OCI-M1 (cell line): ENCODE measurements at places on chromosomes 1 and 21.

GRCh38 chr21:28561772-28562171 lies 430.9 kb downstream of the LTN1 start:
- no peak for DNase-seq

GRCh38 chr1:230985711-230986110 lies 6.8 kb downstream of the ARV1 start:
- DNase-seq, result no peak

DNA sequence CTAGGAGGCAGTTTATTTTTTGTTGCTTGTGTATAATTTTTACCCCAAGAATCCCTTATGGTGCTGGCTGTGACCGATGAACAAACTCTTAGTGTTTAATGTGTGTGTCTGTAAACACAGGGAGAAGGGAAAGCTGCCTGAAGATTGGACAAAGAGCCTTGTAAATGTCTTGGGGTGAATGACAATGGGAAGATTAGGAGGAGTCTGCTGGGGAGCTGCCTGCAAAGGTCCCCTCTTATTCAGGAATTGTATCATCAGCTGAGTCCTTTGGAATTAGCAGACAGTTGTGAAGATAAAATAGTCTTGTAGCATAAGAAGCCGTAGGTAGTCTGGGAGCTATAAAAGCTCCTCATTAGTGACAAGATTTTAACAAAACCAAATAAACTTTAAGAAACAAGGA lies 88.4 kb downstream of the RUNX1 start:
- no peak for DNase-seq

DNA sequence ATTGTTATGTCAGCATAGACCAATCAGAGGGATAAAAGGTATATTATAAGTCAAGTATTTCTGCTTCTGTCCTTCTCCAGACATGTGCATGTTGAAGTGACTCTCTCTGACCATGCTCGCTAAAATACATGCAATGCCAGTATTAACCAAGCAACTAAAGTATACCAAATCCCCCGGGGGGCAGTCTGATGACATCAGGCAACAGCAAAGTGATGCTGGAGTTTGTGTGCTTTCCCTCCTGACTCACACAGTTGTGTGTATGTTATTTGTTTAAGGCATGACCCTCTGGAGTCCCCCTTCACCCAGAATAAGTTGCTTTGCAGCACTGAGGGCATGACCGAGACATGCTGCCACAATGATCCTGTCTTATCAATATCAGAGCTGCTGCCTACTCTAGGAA lies 2.1 kb downstream of the BRINP2 start:
- DNase-seq, result no peak

- DNase-seq, result no peak
Observed at GRCh38 chr1:222788402-222789156, 26.3 kb upstream of the DISP1 start.

DNA sequence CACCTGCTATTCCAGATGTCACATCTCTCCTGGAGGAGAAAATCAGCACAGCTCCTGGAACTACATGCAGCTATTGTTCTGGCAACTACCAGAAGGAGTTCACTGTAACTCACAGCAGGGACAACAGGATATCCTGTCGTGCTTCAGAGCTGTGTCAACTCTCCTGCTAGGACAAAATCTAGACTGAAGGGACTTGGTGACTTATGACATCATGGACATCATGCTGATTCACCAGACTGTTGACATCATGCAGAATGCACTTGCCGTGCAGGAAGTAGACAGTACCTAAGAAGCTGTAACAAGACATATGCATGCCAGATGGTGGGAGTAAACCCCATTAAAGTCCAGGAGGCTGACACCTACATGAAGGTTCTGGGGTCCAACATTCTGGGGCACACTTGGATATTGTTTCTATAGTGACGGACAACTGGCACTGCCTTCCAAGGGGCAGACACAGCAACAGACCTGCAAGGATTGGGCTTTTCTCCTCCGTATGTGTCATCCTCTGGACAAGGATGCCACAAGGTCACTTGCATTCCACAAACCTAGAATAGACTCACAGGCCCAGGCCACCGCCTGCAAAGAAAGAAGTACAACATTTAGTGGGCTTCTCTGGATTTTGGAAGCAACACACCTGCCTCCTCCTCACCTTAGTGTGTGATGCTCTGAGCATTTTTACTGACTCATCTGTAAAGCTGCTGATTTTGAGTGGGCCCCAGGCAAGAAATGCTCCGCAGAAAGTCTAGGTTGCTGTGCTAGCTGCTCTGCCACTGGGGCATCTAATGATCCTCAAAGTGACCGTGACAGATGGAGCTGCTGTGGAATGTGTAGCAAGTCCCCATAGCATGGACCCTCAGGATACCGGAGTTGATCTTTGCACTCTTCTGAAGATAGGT lies 249.2 kb downstream of the MATN1 start:
- DNase-seq, result no peak

DNA sequence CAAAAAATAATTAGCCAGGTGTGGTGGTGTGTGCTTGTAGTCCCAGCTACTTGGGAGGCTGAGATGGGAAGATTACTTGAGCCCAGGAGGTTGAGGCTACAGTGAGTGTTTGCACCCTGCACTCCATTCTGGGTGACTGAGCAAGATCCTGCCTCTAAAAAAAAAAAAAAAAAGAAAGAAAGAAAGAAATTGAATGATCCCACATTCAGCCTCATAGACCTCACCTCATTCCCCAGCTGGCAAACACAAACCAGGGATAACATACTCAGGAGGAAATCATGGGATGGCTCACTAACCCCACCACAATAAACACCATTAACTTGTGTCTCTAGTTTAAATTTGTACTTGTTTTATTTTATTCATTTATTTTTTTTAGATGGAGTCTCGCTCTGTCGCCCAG lies 8.5 kb downstream of the ENSA start:
- no peak for DNase-seq

DNA sequence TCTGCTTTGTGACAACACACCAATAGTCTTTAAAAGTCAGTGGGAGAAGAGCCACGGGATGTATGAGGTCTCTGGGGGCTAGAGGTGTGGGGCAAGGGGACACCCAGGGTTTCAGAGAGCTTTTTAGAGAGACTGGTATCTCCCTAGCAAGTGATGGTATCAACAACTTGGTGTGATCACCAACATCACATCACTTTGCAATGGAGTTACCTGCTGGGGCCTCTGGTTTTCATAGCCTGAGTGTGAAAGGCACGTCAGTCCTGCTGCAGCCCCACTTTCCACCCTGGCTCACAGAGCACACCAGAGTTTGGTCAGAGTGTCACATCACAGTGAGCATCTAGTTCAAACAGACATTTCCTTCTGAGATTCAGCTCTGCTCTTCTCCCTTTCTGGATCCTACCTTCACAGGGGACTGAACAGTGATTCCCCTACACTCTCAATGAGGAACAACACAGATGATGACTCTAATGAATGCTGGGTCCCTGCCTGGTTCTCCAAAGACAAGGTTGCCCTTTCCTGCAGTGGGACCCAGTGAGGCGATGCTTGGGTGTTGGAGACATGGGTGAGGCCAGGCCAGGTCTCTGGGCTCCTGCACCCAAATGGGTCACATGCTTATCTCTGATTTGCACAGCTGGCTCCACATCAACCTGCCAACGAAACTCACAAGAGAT lies 2.0 kb upstream of the MAN1C1 start:
- DNase-seq, result no peak

GRCh38 chr21:35245879-35246278 lies 196.8 kb upstream of the RUNX1 start:
- DNase-seq, result no peak

DNA sequence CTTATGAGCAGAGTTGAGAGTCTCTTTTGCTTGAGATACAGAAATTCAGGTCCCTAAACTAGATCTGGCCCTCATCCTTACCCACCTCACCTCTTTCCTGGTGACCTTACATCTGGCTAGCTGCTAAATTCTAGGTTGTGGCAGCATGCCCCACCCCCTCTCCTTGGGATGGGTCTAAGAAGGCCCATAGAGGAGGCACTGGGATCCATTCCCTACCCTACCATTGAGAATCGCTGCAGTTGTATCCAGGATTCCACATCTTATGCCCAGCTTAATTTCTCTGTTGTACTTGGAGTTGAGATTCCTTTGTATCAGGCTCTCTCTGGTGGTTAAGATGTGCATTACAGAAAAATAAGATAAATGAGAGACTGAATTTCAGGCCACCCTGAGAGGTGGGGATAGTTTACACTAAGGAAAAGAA lies 9.5 kb upstream of the TMEM39B start:
- peak; percentile 72 for DNase-seq

GRCh38 chr1:15803380-15803779 lies 4.1 kb downstream of the UQCRHL start:
- peak; percentile 62 for DNase-seq

- no peak for DNase-seq
Observed at GRCh38 chr1:206918076-206918475, 3.7 kb downstream of the FCMR start.

GRCh38 chr1:59516881-59517280 lies 220.0 kb downstream of the FGGY start:
- no peak for DNase-seq

DNA sequence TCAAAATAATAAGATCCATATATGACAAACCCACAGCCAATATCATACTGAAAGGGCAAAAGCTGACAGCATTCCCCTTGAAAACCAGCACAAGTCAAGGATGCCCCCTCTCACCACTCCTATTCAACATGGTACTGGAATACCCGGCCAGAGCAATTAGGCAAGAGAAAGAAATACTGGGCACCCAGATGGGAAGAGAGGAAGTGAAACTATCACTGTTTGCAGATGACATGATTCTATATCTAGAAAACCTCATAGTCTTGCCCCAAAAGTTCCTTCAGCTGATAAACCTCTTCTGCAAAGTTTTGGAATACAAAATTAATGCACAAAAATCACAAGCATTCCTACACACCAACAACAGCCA lies 442.7 kb downstream of the PTBP2 start:
- peak; percentile 2 for DNase-seq

DNA sequence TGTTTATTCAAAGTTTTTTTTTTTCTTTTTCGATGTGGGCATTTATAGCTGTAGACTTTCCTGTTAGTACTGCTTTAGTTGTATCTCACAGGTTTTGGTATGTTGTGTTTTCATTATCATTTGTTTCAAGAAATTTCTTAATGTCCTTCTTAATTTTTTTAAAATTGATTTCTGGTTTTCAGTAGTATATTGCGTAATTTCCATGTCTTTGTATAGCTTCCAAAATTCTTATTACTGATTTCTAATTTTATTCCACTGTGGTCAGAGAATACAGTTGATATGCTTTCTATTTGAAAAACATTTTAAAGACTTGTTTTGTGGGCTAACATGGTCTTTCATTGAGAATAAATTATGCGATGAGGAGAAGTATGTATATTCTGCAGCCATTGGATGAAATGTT lies 463.2 kb upstream of the B3GALT2 start:
- no peak for DNase-seq

DNA sequence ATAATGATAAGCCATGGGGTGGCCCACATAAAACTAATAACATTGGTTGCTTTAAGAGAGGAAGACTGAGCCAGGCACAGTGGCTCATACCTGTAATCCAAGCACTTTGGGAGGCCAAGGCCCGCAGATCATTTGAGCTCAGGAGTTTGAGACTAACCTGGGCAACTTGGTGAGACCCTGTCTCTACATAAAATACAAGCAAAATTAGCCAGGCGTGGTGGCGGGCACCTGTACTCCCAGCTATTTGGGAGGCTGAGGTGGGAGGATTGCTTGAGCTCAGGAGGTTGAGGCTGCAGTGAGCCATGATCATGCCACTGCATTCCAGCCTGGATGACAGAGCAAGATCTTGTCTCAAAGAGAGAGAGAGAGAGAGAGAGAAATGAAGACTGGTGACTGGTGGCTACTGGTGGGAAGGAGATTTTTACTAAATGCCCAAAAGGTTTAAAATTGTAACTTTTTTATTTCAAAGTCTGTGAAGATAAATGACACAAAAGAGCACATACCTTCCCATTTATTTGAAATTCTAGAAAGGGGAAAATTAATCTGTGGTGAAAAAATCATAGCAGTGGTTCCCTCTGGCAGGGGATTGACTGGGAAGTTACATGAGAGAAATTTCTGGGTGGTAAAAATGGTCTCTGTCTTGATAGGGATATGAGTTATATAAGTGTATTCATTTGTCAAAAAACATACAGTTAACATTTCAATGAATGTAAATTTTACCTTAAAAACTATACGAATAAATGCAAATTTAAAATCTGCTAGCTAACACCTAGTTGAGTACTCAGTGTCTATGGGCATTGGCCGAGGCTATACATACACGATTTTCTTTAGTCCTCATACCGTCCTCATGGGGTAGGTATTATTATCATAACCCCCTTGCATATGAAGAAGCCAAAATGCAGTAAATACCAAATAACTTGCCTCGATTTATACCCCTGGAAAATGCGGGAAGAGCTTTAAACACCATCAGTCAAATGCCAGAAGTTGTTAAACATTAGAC lies 2.2 kb upstream of the NBPF1 start:
- peak; percentile 69 for DNase-seq

- DNase-seq, result no peak
Observed at GRCh38 chr1:198778049-198778448, 139.2 kb downstream of the PTPRC start.

DNA sequence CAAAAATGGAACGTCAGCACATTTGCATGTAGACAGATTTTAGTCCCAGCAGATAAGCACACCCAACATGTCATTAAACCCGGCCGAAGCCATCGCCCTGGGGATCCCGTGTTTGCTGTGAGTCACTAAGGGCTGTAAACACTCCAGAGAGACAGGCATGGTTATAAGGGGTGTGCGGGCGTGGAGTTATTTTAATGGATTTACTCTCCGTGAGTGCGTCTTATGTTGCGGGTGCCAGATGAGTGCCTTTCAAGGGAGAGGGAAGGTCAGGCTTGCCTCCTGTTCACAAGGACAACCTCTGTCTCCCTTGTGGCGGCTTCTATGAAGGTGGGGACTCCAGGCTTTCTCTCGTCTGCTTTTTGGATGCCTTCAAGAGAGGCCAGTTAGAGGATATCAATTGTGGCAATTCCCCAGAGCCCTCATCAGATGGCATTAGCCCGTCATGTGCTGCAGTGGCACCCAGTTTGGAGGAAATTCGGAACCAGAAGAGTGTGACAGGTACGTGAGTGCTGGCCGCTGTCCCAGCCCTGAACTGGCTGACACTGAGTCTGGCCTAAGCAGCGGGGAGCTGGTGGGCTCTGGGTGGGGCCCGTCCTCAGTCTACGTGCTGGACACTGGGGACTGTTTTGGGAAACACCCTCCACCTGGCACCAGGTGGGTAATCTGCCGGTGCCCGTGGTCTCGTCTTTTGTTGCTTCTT lies 223.8 kb upstream of the TMEM51 start:
- DNase-seq, result no peak

GRCh38 chr1:189496768-189497167 lies 980.9 kb downstream of the BRINP3 start:
- DNase-seq, result peak; percentile 27

DNA sequence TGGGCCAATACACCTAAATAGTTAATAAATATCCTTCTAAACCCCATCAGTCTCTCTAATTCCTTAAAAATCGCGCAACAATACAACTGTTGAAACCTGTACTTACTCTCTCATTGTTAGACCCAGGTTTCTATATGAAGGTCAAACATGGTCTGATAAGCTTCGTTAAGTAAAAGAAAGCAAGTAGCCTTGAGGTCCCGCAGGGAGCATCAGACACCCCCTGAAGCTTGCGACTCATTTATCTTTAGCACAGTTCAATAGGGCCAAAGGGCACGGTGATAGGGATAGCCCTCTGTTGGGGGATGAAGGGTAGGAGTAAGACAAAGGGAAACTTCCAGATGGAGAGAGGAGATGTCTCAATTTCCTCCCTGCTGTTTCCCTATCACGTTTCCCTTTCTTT lies 27.3 kb upstream of the THEM4 start:
- no peak for DNase-seq
